NCI-H187 treated with DMSO at 0.1 percent for 48 hours (cell line): ENCODE measurements at places on chromosomes 1 and 21.

DNA sequence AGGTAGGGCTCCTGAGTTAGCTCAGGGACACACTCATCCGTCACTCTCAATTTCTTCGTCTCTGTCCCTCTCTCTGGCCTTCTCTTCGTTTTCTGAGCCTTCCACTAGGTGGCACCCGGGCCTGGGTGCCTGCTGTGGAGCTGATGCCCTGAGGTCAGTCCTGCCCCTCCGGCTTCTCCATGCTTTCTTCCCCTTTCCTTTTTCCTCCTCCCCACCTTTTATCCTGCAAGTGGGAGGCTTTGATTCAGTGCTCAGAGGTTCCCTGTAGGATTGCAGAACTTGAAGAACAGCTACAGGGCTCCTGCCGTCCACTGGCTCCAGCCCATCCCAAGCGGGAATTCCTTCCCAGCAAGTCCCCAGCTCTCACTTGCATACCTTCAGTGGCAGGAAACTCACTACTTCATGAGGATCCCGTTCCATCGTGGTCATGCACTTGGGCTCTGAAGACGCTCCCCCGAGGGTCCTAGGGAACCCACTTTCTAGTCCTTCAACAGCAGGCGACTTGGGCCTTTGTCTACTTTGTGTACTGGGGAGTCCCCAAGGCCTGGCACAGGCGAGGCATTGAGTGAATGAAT is 45.6 kb downstream of the SRRM1 start:
- DNase-seq, result no peak

GRCh38 chr1:100377590-100378361 is 25.5 kb downstream of the CDC14A start:
- no peak for DNase-seq

DNA sequence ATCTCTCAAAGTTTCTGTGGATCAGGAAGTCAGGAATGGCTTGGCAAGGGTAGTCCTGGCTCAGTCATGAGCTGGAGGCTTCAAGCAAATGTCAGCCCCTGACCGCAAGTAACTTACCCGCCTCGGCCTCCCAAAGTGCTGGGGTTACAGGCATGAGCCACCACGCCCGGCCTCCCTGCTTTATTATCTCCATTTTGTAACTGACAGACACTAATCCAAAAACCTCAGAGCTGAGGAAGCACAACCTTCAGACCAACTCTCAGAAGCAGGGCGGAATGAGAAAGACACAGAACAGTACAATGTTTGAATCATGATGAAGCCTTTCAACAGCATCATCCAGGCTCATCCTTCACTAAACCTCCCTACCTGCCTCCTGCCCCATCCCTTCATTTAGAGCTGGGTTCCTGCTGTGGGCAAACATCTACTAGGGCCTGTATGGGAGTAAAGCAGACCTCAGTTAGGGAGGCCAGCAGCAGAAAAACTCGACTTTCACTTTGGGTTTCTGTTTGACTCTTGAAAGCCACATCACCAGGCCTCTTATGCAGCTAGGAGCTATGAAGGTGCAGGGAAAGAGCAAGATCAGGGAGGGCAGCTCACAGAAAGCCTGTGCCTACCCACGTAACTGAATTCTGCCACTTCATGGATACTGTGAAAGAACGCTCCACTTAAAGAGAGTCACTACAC is 84.4 kb upstream of the RAB4A start:
- DNase-seq, result no peak

DNA sequence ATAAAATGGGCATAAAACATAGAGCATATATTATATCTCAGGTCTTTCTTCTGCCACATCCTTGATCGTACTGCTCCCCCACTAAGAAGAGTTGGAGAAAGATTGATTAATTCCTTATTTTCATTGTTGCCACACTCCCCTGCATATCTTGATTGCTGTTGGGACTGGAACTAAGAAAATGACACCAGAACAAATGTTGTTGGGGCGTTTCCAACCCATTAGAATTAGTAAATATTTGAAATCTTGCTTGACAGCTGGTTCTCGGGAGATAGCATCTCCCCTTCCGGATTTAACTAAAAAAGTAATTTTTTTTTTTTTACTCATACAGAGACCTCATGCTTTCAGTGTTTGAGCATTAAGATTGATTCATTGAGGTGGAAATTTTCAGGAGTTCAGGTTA is 493.0 kb upstream of the PLXNA2 start:
- DNase-seq, result no peak

DNA sequence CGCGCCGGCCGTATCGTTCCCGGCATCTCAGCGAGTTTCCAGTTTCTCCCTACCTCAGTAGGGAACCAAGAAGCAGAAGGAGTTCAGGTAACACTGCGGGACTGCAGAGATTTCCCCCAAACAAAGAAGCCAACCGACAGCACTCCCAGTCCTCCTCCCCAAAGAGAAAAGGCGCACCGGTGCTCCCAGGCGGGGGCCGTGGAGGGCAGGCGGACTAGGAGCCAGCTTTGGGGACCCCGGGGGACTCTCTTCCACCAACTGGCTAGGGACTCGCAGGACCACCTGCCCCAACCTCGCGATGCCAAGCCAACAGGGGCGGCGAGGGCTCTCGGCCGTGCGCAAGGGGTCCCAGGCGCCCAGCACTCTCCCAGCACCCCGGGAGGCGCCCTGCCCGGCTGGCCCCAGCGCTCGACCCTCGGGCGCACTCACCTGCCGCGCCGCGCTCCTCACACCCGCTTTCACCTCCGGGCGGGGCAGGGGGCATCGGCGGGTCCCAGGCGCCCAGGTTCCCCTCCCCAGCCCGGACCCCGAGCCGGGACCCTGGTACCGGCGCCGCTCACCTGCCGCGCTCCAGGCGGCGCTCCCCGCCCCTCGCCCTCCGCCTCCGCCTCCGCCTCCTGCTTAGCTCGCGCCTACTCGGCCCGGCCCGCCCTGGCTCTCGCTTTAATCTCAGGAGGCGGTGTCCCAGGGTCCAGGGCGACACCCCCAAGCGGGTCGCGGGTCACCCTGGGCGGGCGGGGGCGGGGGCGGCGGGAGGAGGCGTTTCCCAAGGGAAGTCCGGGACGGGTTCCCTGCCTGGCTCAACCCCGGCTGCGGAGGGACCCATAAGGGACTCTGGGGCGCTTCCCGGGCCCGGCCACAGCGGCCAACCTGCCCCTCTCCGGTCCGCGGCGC is at the start of gene TMPRSS2:
TSS of gene TMPRSS2 (minus strand) at position 638 of the 894 bp plus-strand sequence. CDS start 10,025 bp downstream, outside the sequence.
- no peak for DNase-seq

- DNase-seq, result no peak
These were observed 5.7 kb upstream of the PPP1R15B start for GRCh38 chr1:204417074-204417997.

DNA sequence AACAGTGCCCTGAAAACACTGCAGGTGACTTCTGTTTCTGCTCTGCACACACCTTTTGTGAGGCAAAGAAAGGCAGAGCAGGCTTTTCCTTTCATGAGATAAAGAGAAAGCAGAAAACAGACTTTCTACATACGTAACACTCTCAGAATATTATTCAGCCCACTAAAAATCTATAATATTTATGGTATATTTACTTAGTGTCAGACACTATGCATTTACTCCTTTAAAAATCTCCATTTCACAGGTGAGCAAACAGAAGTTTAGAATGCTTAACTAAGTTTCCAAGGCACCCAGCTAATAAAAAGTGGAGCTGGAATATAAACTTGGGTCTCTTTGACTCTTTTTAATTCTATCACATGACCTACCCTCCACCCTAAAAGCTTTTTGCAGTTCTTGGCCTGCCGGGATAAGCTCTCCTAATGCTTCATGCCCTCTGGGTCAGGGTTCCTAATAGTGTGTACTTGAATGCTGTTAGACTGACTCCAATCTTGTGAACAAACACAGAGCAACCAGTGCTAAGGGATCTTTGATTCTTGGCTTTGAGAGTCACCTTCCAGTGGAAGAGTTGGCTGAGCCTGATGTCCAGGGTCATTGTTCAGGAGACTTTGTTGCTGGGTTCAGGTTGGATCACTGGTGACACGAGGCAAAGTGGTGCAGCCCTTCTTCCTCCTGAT is 27.2 kb downstream of the PROK1 start:
- no peak for DNase-seq

DNA sequence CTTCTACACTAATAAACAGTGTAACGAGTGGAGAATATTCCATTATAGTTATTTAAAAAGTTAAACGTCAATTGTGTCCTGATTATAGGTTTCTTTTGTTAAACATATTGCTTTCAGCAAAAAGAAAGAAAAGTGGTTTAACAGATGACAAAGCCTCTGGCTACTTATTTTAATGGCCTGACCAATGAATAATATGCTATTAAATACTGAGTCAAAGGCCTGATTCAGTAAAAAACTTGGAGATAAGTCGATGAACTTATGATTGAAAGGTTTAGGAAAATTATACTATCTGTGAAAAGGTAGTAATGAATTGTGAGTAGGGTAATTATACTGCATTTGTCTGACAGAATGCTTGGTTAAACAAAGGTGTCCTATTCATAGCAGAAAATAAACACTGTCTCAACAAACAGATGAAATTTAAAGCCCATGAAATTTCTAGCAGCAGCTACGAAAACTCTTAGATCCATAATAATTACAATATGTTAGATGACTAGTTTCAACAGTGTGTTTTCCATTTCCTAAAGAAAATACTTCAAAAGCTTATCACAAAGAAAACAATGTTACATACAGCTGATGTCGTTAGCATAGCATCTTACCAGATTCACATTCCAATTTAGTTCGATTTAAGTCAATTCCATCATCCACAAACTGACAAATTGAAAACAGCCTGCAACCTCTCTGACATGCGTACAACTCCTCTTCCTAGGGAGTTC is 6.2 kb downstream of the TMEM59 start:
- no peak for DNase-seq

DNA sequence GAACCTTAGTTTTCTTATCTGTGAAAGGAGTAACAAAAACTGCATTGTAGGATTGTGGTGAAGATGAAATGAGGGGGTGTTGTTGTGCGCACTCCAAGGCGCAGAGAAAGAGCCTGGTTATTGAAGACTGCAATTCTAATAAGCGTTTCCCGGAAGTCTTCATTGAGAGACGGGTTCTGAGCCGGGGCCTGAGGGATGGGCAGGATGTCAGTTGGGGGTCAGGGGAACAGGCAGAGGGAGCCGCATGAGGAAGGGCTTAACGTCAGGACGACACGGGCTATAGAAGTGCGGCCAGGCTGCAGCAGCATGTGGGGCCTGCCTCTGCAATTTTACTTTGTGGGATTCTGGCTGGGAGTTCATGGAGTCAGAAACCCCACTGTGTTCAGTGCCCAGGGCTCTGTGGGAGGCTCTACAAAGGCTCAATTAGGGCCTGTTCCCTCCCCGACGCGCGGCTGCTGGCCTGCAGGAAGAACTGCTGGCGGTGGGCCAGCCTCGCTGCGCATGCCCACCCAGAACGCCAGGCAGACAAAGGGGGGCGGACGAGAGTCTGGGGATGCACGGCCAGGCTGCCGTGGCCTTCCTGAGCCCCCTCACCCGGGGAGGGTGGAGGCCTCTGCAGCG is 20.7 kb downstream of the TRIM62 start:
- no peak for DNase-seq

DNA sequence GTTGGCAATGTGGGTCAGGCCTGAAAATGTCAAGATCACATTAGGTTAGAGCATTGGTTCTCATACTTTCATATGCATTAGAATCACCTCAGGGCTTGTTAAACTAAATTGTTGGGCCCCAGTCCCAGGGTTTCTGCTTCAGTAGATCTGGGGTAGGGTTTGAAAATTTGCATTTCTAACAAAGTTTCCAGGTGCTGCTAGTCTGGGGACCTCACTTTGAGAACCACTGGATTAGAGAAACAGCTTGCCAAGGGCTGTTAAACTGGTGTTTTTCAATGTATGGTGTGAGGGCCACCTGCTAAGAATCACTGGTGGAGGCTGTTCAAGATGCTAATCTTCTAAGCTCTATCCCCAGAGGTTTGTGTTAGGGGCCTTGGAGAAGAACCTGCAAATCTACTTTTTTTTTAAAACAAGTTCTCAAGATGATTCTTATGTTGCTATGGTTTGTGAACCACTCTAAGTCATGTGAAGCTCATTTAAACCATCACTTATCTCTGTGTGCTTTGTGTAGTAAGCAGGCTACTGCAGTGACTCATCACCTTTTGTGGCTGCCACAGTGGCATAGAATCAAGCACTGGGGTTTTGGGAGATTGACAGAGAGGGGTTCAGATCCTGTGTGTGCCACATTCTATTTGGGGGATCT is 152.2 kb downstream of the S1PR1 start:
- no peak for DNase-seq

- DNase-seq, result no peak
These were observed 1635.2 kb downstream of the PLA2G4A start for GRCh38 chr1:188463919-188464318.

DNA sequence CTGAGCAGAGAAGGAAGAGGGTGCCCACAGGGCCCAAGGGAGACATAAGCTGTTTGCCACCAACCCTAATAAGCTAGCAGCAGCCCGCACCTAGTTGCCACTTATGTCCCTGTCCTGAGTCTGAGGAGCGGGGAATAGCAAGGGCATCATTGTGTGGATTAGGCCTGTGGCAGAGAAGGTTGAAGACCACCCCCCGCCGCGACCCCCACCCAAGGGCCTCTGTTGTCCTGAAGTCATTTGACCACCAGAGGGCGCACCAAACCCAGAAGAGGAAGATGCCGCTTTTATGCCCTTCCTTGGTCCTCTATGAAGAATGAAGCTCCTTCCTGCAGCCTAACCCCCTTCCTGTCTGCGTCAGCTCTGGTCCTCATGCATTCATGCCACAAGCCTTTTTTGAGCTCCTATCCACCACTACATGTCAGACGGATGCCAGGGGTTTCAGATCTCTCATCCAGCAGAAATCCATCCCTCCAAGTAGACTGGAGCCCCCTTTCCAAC is 16.6 kb downstream of the RHBG start:
- DNase-seq, result peak; percentile 72

DNA sequence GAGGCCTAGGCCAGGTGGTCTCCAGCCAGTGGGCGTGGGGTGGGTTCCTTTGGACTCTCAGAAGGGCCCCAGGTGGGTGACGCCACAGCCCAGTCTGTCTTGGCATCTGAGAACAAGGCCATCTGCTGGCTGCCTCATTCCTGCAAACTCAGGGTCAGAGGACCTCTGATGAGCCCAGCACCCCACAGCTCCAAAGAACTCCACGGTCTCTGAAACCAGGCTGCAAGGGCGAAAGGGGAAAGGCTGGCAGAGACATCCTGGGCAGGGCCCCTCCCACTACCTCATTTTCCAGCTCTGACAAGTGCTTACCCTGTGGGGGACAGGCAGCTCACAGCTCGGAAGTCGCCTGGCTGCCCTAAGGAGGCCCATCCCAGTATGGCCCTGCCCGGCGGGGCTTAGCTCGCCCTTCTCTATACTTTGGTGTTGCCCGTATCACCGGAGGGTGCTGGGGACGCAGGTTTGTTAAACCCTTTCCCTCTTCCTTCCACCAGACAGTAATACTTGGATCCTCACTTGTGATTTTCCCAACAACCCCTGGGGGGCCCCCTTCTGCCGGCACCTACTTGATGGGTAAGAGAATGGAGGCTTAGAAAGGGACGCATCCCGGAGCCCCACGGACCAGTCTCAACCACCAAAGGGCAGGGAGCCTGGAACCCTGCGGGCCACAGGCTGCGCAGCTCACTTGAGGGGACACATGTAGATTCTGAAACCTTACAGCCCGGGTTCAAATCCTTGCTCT is 10.9 kb upstream of the EDN2 start:
- no peak for DNase-seq

DNA sequence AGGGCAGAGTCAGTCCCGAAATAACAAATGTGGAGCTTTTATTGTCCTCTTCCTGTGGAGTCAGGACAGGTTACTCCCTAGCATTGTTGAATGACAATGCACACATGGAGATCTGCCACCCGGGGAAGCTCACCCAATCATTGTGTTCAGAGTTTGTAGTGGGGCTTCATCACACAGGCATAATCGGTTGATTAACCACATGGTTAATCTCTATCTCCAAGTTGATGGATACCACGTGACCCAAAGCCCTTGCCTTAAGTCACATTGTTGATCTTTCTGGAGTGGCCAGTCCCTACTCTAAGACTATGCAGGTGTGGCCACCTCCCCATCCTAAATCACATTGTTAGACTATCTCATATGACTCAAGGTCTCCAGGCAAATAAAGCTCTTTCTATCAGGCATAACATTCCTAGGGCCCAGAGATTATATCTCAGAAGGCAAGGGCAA is 2.6 kb upstream of the C1orf141 start:
- DNase-seq, result no peak
